ENCODE measurements at places on chromosomes 1 and 21. TPM values are rescaled to one million over a fixed set of nuclear protein-coding genes. Genes with fewer than 3 reads are reported as not detected.
A peak's percentile ranks its signal among the peaks of the same experiment; 100 is the strongest.

The RNU1-2 gene
- under 0.01 TPM for total RNA-seq

The TNFRSF18 gene
- 3.0 TPM for total RNA-seq

- DNase-seq = peak; percentile 40
Observed at GRCh38 chr1:9615316-9616063, 26.8 kb downstream of the TMEM201 start.

GRCh38 chr1:153394391-153394790, 3.5 kb upstream of the S100A8 start:
- no peak for DNase-seq

DNA sequence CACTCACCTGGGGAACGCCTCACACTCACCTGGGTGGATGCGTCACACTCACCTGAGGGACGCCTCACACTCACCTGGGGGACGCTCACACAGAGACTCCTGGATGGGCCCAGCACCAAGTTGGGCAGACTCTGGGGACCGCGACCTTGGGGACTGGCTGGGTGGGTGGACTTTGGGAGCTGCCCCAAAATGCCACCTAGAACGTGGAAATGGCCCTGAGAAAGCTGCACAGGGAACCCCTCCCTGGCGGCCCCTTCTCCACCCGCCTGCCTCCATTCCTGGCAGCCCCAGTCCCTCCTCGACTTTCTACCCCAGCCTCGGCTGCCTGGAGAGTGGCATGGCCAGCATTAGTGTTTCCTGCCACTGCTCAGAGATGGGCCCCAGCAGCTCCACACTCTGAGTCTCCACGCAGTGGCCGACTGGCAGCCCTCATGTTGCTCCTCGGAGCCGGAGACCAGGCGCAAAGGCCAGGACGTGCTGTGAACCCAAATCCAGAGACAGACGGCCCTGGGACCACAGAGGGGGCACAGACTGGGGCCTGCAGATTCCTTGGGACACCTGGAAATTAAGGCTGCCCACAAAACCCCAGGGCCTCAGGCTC, 46.5 kb upstream of the ACTRT2 start:
- DNase-seq = no peak

DNA sequence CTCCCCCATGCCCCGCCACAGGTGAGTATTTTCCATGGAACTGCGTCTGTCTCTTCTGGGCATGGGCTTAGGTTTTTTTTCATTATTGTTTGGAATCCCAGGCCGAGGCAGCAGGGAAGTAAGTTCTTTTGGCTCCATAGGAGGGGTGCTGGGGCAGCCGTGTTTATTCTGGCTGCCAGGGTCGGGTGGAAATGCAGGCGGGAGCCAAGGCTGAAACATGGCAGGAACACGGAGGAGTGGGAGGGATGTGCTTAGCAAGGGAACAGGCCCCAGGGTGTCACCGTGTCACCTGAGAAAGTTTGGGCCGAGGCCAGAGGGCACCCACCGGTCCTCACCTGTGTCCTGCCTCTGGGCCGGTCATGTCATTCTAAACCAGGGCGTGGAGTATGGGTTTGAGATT, 4.5 kb upstream of the DHRS3 start:
- peak; percentile 43 for DNase-seq

DNA sequence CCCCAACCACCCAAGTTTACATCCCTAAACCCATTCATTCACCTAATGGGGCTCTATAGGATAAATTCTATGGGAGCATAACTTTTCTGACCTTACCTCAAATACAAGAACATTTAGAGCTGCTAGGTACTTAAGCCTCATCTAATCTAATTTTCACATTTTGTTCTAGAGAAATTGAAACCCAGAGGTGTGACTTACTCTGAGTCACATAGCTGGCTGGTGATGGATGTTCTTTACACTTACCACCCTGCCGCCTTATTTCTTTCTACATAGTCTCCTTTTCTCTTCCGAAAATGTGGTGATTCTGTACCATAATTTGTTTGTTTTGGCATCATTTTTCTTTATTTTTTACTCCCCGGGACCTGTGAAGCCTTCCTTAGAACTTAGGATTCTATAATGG, 20.3 kb downstream of the TIPRL start:
- DNase-seq = no peak

The DRAXIN gene
- 0.31 TPM for total RNA-seq

GRCh38 chr1:172820475-172821158, 161.7 kb downstream of the FASLG start:
- DNase-seq = no peak

DNA sequence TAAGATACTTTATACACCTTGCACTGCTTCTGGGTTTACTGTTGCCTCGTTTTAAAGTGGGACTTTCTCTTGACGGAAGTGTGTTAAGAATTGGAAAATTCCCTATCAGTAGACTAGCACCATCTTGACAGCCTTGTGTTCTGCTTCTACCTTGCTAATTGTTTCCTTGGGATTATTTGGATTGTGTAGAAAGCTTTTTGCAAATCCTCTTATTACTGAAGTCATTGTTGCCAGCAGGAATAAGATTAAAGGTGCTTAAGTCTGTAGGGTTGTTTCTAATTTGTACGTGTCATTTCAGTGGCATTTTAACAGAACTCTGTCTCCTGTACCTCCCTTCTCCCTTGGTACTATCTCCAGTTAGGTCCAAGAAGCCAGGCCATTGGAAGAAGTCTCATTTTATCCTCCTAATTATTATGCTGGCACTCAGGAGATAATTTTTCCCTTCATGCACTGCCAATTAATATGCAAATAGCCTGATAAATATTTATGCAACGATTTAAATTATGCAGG, 107.7 kb downstream of the POU2F1 start:
- no peak for DNase-seq

The SPRR2F gene
- total RNA-seq = not detected

DNA sequence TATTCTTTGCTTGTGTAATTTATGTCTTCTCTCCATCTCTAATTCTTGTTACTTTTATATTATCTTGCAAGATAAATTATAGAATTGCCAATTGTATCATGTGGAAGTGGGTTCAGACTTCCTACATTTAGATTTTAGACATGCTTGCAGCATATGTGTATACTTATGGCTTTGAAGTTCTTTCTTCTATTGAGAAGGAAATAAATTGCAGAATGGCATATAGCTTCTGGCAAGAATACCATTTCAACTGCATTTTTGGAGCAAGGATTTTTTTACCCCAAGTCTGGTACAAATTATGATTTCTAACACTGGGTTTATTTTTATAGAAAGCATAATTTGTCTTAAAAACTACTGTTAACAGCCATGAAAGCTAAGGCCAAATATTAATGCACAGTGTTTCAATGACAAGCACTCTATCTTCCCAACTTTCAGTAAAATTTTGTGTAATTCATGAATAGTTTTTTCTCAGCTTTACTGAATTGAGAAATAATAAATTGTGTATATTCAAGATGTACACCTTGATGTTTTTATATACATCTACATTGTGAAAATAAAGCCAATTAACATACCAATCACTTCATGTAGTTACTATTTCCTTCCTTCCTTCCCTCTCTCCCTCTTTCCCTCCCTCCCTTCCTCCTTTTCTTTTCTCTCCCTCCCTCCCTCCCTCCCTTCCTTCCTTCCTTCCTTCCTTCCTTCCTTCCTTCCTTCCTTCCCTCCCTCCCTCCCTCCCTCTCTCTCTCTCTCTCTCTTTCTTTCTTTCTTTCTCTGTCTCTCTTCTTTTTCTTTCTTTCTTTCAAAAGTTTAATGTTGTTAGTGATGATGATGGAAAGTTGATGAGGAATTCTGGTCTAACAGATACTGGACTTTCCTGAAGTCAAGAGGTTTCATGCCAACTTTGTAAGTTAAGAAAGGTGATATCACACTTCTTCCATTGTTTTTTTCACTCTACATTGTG, 47.1 kb upstream of the HMCN1 start:
- DNase-seq = no peak

DNA sequence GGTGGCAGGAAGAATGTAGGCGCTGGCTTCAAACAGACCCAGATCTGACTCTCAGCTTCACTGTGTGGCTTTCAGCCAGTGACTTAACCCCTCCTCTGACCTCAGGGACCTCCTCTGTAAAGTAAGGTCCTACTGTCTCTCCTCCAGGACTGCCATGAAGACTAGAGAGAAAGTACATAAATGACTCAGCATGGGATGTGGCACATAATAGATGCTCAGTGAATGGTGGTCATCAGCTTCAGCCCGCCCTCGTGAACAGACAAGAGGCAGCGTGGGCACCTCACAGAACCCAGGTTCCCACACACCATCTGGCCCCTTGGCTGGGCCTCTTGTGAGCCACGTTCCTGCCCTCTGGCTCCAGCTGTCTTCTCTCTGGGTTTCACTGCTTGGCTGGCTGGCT, 126.0 kb downstream of the SYF2 start:
- peak; percentile 46 for DNase-seq

DNA sequence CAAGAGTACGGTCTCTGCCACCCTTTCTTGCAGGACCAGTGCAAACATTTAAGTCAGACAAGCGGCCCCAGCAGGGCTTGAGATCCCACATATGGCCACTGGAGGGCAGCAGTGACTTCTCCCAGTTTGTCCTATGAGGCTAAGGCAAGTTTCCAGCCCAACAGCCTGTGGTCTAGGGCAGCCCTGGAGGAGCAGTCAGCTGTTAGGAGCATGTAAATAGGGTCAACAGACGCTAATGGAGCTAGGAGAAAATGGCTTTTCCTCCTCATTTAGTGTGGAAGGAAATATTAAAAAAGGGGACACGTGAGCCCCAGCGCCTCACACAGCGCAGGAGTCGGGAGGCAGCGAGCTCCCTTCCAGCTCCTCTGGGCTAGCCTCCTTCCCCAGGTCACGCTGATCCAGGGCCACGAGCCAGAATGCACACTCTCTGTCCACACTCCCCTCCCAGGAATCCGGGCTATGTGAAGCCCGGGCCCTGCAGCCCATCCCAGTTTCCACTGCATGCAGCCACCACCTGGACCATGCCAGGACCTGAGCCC, 95.6 kb downstream of the LAMC2 start:
- DNase-seq = peak; percentile 98

DNA sequence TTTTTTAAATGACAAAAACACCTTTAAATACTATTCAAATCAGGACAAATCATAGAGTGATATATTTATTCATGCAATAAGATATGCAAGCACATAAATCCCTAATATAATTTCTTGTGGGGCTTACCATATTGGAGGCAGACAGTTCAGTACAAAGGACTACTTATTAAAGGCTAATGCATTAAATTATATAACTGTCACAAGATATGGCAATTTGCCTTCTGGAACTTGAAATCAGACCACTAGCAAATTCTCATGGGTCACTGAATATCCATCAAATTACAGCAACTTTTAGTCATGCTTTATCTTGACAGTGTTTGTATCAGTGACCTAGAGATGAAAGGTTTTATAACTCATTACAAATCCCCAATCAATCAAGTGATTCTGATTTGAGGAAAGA, 54.1 kb upstream of the NCAM2 start:
- DNase-seq = no peak

- DNase-seq = no peak
Observed at GRCh38 chr21:42847726-42848125, 31.6 kb downstream of the WDR4 start.

DNA sequence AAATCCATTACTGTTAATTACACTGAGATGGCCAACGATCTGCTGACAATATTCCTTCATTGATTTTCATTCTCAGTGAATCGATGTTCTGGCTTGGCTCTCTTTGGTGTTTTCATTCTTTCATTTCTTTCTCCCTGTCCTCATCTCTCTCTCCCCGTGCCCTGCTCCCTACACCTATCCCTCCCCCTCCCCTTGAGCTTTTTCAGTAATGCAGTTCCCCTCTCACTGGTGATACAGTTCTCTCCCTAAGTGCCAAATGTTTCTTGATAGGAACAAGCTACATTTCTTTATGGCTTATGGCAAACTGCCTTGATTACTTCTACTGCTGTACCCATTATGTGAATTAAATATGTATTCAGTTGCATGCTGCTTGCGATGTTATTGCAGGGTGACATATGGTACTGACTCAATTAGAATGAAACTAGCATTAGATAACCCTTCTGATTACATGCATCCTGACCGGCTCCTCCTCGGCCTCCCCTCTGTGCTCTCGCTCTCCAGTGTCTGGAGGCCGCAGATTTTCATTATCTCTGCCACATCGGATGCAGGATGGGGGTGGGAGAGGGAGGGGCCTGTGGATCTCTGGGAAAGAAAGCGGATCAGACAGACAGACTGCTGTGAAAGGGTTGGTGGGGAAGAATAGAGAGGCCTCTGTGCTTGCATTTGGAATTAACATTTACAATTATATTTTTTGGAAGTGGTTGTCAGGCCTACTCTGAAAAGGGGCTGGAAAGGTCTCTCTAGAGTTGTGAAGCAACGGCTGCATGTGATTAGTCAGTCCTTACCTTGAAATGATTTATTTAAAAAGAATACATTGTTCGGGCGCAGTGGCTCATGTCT, 130.9 kb downstream of the PBX1 start:
- DNase-seq = no peak

DNA sequence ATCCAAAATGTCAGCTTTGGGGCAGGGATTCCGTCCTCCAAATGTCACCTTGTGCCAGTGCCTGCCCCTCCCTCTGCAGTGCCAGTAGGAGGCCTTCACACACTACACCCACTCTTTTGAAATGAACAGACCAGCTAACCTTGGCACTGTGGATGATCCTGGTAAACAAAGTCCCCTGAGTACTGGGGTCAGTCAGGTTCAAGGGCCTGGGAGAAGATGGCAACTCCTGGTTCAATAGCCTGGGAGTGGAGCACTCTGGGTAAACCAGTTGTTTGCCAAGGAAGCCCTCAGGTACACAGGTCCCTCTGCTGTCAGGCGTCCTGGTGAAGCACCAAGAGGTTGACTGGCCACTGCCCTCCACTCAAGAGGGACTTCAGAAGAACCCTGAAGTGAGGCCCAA, 30.4 kb downstream of the RIPK4 start:
- no peak for DNase-seq

DNA sequence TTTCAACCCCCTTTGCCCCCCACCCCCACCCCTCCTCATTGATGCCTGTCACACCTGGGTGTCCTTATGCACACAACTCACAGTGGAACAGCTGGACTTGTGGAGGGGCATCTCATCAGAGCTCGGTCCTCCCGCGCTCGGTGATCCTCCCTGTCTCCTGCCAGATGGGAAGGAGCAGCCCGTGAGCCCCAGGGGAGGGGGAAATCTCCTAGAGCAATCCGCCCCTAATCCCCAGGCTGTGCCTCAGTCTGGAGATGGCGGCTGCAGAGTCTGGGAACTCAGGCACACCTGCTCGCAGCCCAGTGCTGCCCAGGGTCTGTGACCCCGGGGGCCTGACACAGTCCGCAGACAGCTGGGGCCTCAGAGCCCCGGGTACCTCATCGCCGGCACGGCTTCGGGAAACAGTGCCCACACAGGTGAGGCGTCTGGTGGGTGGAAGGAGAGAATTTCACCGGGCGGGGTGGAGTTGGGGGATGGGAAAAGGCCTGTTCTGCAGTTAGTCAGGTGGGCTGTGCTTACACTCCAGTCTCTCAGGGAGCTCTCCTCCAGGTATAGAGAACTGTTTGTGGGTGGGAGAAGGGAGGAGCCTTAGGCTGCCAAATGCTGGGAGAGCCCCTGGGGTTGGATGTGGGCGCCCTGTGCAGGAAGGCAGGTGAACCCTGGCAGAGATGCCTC, 29.3 kb downstream of the TMCC2 start:
- no peak for DNase-seq

Data from tongue (tissue), 3 donors.